Thymus (tissue), 14 donors: ENCODE measurements at places on chromosomes 7 and 10.
A peak's percentile ranks its signal among the peaks of the same experiment; 100 is the strongest.

- H3K27ac ChIP-seq, result no peak overlapping the region
- no peak overlapping the region for H3K4me3 ChIP-seq
- no peaks in the 10 kb centered on the region for H3K36me3 ChIP-seq
- DNase-seq, result no peak
- no peaks in the 10 kb centered on the region for H3K4me1 ChIP-seq
These were observed 553.0 kb downstream of the KCNMA1 start for GRCh38 chr10:77084431-77085144.

- H3K4me3 ChIP-seq, result no peak overlapping the region
- no peaks in the 10 kb centered on the region for H3K27me3 ChIP-seq
- H3K4me1 ChIP-seq, result no peaks in the 10 kb centered on the region
These were observed 1286.3 kb upstream of the AUTS2 start for GRCh38 chr7:68311958-68312357.

DNA sequence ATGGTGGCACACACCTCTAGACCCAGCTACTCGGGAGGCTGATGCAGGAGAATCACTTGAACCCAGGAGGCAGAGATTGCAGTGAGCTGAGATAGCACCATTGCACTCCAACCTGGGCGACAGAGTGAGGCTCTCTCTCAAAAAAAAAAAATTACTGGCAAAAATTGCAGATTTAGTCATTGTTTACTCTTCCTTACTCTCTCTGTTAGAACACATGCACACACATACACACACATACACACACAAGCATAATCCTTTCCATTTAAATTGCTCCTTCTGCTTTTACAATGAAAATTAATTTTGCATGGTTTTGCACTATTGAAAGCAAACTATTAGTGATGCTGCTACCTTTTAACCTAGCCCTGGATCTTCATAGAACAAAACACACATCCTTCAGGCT lies 15.4 kb upstream of the UCN3 start:
- no peaks in the 10 kb centered on the region for H3K27me3 ChIP-seq
- H3K27ac ChIP-seq, result no peak overlapping the region
- H3K4me3 ChIP-seq, result no peak overlapping the region
- DNase-seq, result no peak

DNA sequence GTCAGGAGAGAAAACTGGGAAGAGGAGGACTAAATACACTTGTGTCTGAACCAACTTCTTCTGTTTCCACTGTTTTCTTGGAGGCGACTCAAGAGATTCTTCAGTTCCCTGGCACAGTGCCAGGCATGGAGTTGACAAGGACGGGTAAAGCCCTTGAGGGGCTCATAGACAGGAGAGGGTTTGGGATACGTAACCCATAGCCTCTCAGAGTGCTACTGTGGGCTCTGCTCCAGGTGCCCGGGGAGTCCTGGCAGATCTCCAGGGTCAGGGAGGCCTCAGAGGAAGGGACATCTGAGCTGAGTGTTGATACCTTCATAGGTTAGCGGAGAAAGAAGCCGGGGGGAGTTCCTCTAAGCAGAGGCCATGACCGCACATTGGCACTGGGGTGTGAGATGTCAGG lies 42.0 kb downstream of the GALNT17 start:
- no peak overlapping the region for H3K27ac ChIP-seq
- no peaks in the 10 kb centered on the region for H3K4me1 ChIP-seq
- no peak overlapping the region for H3K4me3 ChIP-seq
- no peak for DNase-seq
- no peaks in the 10 kb centered on the region for H3K36me3 ChIP-seq
- H3K27me3 ChIP-seq, result no peaks in the 10 kb centered on the region

DNA sequence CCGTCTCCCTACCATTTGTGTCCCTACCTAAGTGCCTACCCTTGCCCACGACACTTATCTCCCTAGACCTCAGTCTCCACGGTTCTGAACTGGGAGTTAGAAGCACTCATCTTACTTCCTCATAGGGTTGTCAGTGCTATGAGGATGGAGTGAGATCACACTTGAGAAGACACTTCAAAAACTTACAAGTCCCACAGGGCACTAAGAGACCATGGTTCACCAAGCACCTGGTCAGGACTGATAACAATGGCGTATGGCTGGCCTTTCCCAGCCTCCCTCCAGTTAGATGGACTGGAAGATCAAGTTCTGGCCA lies 43.2 kb downstream of the KCNMA1 start:
- no peaks in the 10 kb centered on the region for H3K27me3 ChIP-seq
- no peaks in the 10 kb centered on the region for H3K4me1 ChIP-seq
- no peak overlapping the region for H3K27ac ChIP-seq
- no peak overlapping the region for H3K4me3 ChIP-seq
- no peak for DNase-seq

GRCh38 chr7:129557686-129558481 lies 53.6 kb upstream of the NRF1 start:
- H3K27me3 ChIP-seq, result peaks cover 4% of the 10 kb centered on the region
- H3K4me3 ChIP-seq, result no peak overlapping the region
- H3K4me1 ChIP-seq, result no peaks in the 10 kb centered on the region
- H3K36me3 ChIP-seq, result no peaks in the 10 kb centered on the region
- DNase-seq, result no peak

DNA sequence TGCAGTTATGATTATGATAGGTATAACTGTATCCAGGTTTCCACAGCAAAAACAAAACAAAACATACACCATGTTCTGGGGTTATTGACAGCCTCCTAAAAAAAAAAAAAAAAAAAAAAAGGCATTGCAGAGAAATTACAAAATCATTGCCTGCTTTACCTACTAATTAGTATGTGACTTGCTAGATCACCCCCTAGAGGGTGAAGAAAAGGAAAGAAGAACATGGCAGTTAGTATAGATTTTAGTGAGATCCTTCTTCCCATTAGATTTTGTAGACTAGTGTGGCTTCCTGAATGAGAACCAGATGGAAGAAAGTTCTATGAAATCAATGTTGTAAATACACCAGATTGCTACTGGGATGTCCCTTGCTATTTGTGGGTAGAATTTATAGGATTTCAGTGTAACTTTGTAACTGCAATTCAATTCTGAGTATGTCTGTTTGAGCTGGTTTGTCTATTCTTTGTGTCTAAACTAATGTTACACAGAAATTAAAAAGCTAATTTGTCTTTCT lies 24.0 kb upstream of the AGBL3 start:
- H3K4me3 ChIP-seq, result no peak overlapping the region
- no peak for DNase-seq
- no peaks in the 10 kb centered on the region for H3K36me3 ChIP-seq
- H3K4me1 ChIP-seq, result no peaks in the 10 kb centered on the region
- no peak overlapping the region for H3K27ac ChIP-seq

GRCh38 chr10:74417397-74417796 lies 266.4 kb downstream of the ADK start:
- DNase-seq, result no peak
- no peak overlapping the region for H3K27ac ChIP-seq
- H3K36me3 ChIP-seq, result no peaks in the 10 kb centered on the region

DNA sequence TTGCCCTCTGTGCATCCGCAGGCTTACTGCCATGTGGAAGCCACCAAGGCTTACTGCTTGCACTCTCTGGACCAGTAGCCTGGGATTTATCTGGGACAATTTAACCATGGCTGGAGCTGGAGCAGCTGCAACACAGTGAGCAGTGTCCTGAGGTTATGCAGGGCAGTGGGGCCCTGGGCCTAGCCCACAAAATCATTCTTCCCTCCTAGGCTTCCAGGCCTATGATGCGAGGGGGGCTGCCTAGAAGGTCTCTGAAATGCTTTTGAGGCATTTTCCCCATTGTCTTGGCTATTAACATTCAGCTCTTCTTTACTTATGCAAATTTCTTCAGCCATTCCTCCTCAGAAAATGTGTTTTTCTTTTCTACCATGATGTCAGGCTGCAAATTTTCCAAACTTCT lies 313.6 kb upstream of the CDC14C start:
- H3K27me3 ChIP-seq, result no peaks in the 10 kb centered on the region
- H3K4me1 ChIP-seq, result no peaks in the 10 kb centered on the region
- H3K4me3 ChIP-seq, result no peak overlapping the region
- H3K27ac ChIP-seq, result no peak overlapping the region
- no peak for DNase-seq

- no peaks in the 10 kb centered on the region for H3K4me1 ChIP-seq
- no peak overlapping the region for H3K4me3 ChIP-seq
- peaks cover 2% of the 10 kb centered on the region for H3K27me3 ChIP-seq
- H3K27ac ChIP-seq, result no peak overlapping the region
These were observed 150.2 kb upstream of the NFE2L3 start for GRCh38 chr7:26001662-26002244.

GRCh38 chr10:132100091-132100481 lies 34.3 kb downstream of the JAKMIP3 start:
- no peak for DNase-seq
- no peak overlapping the region for H3K4me3 ChIP-seq
- H3K4me1 ChIP-seq, result no peaks in the 10 kb centered on the region
- no peak overlapping the region for H3K27ac ChIP-seq
- H3K27me3 ChIP-seq, result peaks cover 2% of the 10 kb centered on the region
- H3K36me3 ChIP-seq, result no peaks in the 10 kb centered on the region

DNA sequence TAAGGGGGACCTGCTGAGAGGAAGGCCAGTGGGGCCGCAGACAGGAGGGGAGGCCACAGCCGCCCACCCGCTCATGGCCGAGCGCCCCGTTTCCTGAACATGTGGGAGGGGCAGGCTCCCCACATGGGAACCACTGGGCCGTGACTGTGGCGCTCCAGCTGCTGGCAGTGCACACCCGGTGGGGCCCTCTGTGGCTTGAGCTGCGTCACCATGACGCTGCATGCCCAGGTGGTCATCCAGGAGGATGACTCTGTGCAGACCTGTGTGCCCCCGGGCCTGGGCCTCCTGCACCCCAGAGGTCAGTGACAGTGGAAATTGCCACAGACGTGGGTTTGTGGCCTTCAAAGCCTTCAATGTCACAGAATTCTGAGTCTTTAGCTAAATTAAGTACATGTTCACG lies 85.1 kb downstream of the MGMT start:
- DNase-seq, result no peak
- no peak overlapping the region for H3K27ac ChIP-seq
- no peaks in the 10 kb centered on the region for H3K4me1 ChIP-seq
- H3K36me3 ChIP-seq, result no peaks in the 10 kb centered on the region

DNA sequence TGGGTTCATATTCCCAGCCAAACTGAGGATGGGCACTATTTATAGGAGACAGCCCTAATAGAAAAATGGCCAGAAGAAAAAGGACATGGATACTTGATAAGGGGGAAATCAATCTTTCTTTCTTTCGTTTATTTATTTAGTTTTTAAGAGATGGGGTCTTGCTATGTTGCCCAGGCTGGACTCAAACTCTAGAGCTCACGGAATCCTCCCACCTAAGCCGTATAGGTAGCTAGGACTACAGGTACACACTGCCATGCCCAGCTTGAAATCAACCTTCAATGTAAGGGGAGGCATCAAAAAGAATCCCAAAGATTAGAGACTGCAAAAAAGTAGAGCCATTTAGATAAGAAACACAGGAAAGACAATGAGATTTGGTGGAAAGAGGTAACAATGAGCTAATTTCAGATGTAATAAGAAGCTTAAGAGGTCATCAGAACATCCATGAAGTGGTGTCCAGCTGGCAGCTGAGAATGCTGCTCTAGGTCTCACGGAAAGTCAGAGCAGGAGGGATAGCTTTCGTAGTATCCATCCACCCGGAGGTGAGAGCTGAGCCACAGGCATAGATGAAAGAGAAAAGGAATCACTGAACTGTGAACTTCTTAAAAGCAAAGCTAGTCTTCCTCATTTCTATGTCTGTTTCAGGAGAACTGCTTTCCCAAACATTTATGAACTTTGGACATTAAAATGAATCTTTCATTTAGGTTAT lies 10.5 kb upstream of the ABLIM1 start:
- no peaks in the 10 kb centered on the region for H3K27me3 ChIP-seq
- H3K27ac ChIP-seq, result no peak overlapping the region
- no peaks in the 10 kb centered on the region for H3K36me3 ChIP-seq
- no peak overlapping the region for H3K4me3 ChIP-seq

- H3K27me3 ChIP-seq, result peaks cover 2% of the 10 kb centered on the region
- H3K36me3 ChIP-seq, result no peaks in the 10 kb centered on the region
- H3K27ac ChIP-seq, result no peak overlapping the region
- DNase-seq, result no peak
- H3K4me3 ChIP-seq, result no peak overlapping the region
- no peaks in the 10 kb centered on the region for H3K4me1 ChIP-seq
These were observed 18.7 kb upstream of the PCBD1 start for GRCh38 chr10:70906953-70907636.

- H3K27ac ChIP-seq, result no peak overlapping the region
- no peak for DNase-seq
- H3K4me3 ChIP-seq, result no peak overlapping the region
These were observed 9.2 kb upstream of the ZSCAN25 start for GRCh38 chr7:99607548-99607947.

DNA sequence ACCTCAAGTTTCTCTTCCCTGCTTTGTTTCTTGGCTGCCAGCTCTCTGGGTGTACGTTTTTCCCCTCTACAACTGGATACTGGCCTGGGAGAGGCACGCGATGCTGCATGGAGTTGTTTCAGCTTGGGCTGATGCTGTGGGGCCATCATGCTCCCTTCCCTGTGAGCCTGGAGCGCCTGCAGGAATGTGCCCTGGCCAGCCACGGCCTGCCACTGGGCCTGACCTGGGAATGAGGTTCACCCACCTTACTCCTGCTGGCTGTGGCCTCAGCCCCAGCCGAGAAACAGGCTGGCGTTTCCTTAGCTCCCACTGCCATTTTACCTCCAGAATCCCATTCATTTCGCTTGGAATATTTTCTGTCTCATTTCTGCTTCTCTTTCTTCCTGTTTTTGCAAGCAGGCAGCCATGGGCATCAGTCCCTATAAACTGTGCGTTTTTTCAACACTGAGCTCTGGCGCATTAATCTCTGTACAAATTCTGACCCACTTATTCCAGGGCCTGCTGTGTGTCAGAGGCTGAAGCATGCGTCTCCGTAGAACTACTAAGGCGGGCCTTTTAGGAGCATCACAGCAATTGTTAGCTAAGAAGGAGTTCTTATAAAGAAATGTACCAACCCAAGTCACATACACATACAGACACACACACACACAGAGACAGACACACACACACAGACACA lies 57.9 kb downstream of the GATA3 start:
- no peaks in the 10 kb centered on the region for H3K27me3 ChIP-seq
- no peak overlapping the region for H3K27ac ChIP-seq
- DNase-seq, result no peak
- H3K4me3 ChIP-seq, result no peak overlapping the region

DNA sequence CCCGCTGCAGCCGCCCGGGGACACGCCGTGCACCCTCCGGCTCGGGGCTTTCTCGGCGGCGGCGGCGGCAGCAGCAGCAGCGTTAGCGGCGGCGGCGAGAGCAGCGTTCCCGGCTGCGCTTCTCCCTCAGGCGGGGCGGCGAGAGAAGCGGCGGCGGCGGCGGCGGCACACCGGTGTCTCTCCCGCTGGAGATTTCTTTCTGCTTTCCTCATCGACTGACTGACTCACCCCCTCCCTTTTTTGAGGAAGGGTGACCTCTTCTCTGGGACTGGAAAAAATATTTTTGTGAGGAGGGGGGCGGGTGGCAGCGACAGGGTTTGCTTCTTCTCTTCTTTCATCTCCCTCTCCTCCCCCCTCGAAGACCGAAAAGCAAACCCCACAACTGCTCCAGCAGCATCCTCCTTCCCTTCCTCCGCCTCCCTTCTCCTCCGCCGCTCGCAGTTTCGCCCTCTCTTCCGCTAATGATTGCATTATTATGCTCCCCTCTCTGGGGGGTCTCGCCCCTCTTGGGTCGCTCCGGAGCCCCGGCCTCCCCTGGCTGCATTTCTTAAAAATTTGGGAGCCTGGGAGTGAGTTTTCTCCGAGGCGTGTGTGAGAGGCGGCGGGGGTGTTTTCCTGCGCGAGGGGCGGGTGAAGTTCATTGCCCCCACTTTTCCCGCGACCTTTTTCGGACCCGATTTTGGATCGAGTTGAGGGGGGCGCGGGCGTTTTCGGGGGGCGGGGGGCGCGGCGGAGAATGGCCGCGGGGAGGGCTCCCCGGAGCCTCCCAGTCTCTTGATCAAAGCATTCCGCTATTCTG lies 411 bp downstream of the AUTS2 start:
- DNase-seq, result no peak
- peaks cover 26% of the 10 kb centered on the region for H3K4me1 ChIP-seq
- H3K27me3 ChIP-seq, result peaks cover 34% of the 10 kb centered on the region
- peak overlapping the region; percentile 84 for H3K4me3 ChIP-seq
- H3K27ac ChIP-seq, result peak overlapping the region; percentile 26
